ENCODE measurements at places on chromosomes 13 and 19.

GRCh38 chr19:18490728-18491127 lies 31.1 kb downstream of the ELL start:
- no peak for DNase-seq

- no peak for DNase-seq
Observed at GRCh38 chr19:15636026-15636425, 4.7 kb upstream of the CYP4F3 start.

DNA sequence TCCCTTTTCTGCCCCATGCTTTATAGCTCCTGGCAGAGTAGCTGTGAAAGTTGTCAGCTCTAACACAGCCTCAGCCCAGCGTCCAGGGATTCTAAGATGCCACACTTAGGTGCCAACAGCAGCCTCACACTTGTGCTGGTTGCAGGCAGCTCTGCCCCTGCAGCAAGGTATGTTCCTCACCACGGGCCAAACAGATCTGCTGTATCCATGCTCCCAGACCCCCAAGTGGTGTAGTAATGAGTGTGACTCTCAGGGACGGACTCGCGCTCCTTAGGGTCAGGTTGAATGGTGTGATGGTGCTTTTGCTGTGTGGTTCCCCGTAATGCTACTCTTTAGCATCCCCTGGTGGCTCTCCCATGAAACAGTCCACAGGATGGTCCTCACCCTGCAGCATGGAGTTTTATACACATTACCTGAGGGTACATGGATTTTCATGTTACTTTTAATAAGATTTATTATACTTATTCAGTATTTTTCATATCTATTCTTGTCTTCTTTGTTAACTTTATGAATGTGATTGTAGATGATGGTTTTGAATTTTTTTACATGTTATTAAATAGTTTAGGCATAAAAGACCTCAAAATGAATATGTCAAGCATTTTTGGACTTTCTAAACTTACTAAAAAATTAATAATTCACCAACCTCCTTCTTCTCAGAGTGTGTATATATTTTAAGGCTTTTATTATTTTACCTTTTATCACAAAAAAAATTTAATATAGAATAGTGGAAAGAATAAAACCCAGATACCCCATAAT lies 232.5 kb downstream of the SLC7A1 start:
- peak; percentile 19 for DNase-seq

DNA sequence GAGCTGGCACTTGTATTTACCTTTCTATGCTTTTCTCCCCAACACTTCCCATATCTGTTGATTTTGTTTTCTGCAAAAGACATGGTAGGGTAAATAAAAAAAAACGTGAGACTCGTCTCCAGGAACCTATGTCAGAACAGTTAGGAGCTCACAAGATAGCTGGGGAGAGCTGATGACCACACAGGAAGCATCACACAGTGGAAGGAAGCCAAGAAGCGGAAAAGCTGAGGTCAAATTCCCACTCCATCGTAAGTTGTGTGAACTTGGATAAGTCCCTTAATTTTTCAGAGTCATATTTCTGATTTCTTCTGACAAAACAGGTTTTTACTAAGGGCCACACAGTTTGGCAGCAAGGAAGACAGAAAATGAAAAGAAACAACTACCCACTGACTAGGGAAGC lies 199.6 kb downstream of the KLF5 start:
- DNase-seq, result no peak
